ENCODE measurements at places on chromosomes 12 and 14. TPM values are rescaled to one million over a fixed set of nuclear protein-coding genes. Genes with fewer than 3 reads are reported as not detected.

ANKS1B gene
- 1.0 TPM for total RNA-seq

GRCh38 chr12:112711026-112711425 lies 80.5 kb upstream of the RPH3A start:
- no peak for DNase-seq

- no peak for DNase-seq
Observed at GRCh38 chr14:68748691-68749090, 44.2 kb downstream of the ZFP36L1 start.

DNA sequence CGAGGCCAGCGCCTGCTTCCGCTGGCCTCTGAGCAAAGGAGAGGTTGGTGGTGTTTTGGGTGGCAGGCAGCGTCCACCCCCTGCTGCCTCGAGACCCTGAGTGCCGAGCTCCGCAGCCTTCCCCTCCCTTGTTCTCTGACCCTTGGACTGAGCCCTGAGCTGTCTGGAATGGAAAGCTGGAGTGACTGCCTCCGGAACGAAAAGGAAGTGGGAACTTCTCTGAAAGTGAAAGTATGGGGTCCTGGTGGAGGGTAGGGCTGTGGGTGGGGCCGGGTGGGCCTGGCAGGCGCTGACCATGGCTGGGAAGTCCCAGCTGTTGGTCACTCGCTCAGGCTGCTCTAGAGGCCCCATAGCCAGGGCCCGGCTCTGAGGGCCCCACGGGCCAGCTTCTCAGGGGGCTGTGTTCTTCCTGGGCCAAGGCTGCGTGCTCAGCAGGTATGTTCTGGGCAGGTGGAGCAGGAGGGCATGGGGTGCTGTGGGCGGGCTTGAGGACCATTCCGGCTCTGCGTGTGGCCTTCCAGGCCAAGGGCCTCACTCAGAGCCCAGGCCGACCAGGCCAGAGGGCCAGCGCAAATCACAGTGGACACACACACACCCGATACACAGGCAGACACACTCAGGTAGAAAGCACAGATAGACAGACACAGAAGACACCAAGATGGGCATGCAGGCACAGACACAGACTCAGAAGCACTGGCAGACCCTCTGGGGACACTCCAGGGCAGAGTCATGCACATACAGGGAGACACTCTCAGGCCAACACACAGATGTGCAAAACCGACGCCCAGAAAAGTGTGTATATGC lies at the start of gene EXOC3L4:
Gene EXOC3L4 (plus strand): TSS at position 320 of the 804 bp plus-strand sequence. CDS start 5,495 bp downstream, outside the sequence.
- DNase-seq, result no peak

- no peak for DNase-seq
Observed at GRCh38 chr14:51602310-51602709, 49.4 kb upstream of the FRMD6 start.

DNA sequence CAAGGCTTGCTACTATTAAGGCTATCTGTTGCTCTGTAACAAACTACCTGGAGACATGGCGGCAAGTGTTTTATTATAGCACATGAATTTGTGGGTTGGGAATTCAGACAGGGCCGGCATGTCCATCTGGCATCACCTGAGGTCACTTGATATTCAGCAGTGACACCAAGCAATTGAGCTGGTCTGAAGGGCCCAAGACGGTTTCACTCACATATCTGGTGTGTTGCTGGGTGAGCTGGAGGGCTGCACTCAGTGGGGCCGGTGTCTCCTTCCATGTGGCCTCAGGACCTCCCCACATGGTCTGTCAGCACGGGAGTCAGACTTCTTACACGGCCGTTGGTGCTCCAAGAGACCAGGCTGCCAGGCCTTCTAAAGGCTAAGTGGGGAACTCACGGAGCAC lies 52.4 kb upstream of the SCN8A start:
- no peak for DNase-seq

Measured in activated CD4-positive, alpha-beta memory T cell treated with anti-CD3 and anti-CD28 coated beads for 36 hours (primary cell).